Activated CD4-positive, alpha-beta memory T cell treated with anti-CD3 and anti-CD28 coated beads for 36 hours (primary cell): ENCODE measurements at places on chromosomes 5 and 9. TPM values are rescaled to one million over a fixed set of nuclear protein-coding genes. Genes with fewer than 3 reads are reported as not detected.

- DNase-seq, result no peak
Measured at GRCh38 chr5:77635917-77636640, 2.4 kb downstream of the OTP start.

GRCh38 chr9:13295556-13295955 lies 16.1 kb upstream of the MPDZ start:
- no peak for DNase-seq

DNA sequence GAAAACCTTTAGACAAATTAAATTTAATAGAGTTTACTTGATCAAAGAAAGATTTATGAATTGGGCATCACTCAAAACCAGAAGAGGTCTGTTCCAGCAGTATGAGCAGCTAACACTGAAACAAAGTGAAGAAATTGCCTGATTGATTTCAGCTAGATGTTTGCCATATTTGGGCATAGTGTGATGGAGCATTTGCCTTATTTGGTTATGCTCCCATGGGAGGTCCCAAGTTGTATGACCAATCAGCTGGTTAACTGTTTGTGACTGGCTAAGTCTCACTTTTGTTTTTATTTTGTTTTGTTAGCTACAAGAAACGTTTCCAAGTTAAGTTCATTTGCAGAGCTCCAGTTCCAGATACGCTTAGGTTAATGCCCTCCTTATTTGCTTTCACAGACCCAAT lies 53.3 kb upstream of the LMNB1 start:
- DNase-seq, result no peak

The SLC25A2 gene
- 0.19 TPM for total RNA-seq

DNA sequence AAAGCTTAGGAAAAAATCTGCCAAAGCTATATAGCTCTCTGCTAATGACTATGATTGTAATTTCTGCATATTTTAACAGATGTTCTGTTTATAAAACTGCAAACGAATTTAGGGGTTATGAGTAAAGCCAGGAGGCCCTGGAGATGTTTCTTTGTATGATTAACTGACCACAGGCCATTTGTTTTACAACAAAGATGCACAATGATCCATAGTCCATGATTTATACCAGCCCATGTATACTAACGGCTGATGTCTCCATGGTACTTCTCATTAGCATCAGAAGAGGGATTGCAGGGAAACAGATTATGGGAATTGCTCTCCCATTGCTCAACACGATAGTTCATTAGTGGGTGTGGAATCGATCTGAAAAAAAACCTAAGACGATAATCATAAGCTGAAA lies 78.9 kb downstream of the PPP2R2B start:
- no peak for DNase-seq

DNA sequence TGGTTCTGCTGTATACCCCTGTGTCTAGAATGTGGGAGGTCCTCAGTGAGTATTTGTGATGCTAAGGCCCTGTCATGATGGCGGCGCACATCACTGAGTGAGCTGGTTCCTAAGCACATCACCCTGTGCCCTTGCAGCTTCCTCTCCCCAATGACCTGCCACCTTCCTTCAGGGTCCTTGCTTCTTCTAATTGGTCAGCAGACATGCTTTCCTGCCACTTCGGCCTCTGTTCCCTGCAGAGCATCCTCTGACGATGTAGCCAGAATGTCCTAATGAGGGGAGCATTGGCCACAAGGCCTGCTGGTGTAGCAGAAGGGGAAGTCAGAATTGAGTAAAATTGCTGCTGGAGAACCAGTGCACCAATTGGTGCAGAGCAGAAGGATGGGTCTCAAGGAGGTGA lies 31.1 kb upstream of the ANGPTL2 start:
- no peak for DNase-seq

- DNase-seq, result no peak
Measured at GRCh38 chr9:83307066-83307724, 231.0 kb downstream of the FRMD3 start.

The NSD1 gene
- 55.5 TPM for total RNA-seq

DNA sequence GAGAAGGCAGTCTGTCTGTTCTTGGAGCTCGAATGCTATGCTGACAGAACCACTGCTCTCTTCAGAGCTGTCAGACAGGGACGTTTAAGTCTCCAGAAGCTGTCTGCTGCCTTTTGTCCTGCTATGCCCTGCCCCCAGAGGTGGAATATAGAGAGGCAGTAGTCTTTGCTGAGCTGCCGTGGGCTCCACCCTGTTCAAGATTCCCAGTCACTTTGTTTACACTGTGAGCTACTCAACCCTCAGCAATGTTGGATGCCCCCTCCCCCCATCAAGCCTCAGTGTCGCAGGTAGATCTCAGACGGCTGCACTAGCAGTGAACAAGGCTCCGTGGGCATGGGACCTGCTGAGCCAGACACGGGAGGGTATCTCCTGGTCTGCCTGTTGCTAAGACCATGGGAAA lies 344.2 kb downstream of the TMEM161B start:
- DNase-seq, result no peak

DNA sequence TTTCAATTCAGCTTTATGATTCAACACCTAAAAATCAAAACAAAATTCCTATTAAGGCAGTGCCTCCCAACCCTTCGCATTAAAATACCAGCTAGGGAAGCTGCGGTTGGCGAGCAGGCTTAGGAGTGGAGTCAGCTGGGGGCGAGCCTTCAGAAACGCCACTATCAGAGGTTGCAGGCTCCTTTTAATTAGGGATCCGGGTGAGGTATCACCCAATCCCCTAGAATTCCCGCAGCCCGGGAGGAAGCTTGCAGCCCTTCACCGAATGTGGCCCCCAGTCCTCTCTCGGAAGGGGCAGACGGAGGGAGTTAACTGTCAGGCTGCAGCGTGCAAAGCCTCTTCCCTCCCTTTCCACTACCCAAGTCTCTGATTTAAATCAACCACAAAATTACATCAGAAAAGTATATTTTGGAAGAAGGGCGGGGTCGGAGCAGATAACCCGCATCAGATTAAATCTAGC lies 1.7 kb downstream of the STC2 start:
- DNase-seq, result no peak

- no peak for DNase-seq
Measured at GRCh38 chr5:9947944-9948343, 301.7 kb downstream of the ATPSCKMT start.
